ENCODE measurements at places on chromosomes 1 and 21.

DNA sequence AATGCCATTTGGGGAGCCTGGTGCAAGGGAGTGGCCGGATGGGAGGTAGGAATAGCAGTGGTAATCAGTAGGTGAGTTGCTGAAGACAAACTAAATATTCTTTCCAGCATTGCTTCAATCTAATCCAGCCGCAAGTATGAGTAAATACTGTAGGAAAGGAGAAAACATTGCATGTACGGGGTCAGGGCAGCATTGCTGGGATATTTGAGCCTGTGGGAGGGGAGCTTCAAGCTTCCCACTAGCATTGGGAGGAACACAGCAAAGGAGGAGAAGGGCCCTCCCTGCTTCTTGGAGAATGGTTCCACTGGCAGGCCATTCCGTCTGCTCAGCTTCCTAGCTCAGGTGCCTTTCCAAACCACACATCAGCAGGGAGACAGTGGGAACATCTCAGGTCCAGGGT lies 15.2 kb downstream of the CAPN2 start:
- DNase-seq: no peak

- DNase-seq: no peak
These were observed 33.7 kb downstream of the PRDM15 start for GRCh38 chr21:41845310-41846032.

DNA sequence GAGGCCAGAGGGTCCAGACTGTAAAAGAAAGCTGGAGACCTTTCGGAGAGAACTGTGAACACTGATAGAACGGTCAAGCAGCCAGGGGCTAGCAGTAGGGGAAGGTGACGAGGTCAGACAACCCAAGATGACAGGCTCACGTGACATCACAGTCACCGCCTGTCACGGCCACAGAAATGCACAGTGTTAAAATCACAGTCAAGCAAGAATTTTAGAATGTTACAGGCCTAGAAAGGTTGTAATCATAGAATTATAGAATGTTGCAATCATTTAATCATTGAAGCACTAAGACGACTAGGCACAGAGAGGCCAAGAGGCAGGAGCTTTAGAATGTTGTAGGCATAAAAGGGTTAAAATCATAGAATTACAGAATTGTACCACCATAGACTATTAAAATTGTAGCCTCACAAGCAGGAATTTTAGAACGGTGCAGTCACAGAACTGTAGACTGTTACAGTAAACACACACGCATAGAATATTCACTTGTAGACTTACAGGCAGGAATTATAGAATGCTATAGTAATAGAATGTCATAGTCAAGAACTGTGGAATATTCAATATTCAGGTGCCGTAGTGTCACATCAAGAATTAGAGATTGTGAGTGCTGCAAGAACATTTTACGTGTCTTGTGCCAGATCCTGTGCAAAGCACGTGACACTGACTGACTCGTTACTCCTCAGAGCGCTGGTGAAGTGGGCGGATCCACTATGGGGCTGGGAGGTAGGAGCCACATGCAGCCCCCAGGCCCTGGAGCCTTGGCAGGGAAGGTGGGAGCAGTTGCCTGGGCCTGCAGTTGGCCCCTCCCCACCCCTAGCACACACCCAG lies 118.1 kb downstream of the EPHB2 start:
- no peak for DNase-seq

- no peak for DNase-seq
These were observed 21.8 kb upstream of the PLEKHO1 start for GRCh38 chr1:150127868-150128267.
